Activated CD4-positive, alpha-beta T cell treated with anti-CD3 and anti-CD28 coated beads, Interleukin-2, amount 10 ng/mL, durations not matched to agents 7 days and 5 days (primary cell): ENCODE measurements at places on chromosomes 6 and 20.

DNA sequence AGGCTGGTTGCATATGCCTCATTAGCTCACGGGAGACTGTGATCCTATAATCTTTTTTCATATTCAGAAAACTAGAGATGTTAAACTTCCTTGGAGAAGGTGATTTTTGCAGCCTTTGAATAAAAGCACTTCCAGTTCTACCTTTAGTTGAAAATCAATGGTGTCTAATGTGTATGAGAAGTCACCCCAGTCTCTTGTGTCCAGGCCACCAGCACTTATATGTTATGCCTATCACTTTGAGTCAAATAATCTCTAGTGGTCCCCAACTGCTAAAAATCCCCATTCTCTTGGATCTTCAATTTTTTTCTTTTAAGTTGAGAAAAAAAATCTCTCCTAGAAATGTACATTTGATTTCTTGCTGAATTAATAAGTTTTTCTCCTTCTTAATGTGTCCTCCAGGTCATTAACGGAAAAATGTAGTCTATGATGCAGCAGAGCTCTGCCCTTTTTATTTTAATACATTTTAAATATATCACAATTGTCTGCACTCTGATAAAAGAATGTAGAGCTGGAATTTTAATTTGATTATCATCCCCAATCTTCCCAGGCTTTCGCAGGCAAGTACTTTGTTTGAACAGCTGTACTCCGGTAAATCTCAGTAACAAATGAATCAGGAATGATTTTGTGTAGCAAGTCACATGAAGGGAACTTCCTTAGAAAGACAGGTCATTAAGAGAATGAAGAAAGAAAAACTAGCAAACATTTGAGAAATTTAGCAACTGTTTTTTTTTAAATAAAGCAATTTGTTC lies 147.0 kb downstream of the SOX4 start:
- no peak for DNase-seq

GRCh38 chr6:158471339-158471738 lies 88.6 kb upstream of the TMEM181 start:
- no peak for DNase-seq

DNA sequence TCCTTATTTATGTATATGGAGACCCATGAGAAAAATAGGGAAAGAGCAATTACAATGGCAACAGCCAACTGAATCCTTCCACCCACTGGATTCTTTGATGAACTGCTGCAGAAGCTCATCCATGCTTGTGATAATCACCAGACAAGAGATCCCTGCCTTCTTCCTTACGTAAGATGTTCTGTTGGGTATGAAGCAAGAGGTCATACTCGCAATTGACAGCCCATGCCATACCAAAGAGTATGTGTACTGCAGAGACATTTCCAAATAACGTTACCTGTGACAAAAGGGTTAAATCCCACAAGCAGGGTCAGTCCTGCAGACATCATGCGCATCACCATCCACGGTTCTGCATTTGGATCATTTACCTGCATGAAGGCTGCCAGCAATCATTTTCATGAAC lies 27.8 kb downstream of the ELOVL5 start:
- DNase-seq = no peak

GRCh38 chr20:20513720-20514119 lies 145.8 kb downstream of the INSM1 start:
- DNase-seq = no peak

DNA sequence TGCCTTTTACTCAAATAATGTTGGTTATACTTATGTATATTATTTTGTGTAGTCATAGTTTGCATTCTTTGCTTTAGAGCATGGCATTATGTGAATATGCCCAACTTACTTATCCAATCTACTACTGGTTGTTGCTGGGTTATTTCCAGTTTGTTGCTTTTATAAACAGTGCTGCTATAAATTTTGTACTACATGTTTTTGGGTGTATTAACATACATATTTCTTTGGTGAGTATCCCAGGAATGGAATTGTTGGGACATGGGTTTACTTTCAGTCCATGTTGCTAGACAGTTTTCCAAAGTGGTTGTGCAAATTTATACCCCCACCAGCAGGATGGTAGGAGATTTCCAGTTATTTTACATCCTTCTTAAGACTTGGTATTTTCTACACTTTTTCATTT lies 157.1 kb upstream of the THEMIS start:
- no peak for DNase-seq

DNA sequence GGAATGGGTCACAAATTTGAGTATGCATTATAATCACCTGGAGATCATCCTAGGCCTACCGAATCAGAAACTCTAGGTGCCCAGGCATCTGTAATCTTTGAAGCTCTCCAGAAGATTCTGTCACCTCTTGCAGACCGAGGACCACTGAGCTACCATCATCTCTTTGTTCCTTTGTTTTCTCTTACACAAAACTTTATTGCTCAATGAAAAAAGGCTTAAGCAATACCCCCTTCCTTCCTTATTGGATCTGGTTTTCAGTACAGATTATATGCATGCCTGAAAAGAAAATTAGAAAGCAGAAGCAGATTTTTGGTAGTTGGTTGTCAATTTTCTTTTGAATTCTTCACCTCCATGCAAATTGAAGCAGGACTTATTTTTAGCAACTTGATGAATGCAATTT lies 31.3 kb downstream of the STX11 start:
- no peak for DNase-seq

DNA sequence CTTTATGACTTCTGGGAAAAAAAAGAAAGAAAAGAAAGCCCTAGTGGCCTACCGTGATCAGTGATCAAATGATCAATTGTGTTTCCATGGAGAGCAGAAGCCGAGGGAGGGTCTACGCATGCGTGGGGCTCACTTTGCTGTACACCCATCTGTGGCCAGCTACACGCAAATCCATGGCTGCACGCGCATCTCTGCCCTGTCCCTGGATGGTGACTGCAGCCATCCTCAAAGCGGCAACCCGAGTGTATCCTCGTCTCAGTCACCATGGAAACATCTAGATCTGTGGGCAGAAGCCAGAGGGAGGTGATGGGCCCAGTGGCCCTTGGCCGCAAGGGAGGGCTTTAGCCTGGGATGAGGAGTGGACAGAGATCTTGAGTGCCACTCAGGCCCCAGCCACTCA lies 785 bp upstream of the ULBP3 start:
- no peak for DNase-seq

- DNase-seq = no peak
These were observed 2.3 kb downstream of the SUPT3H start for GRCh38 chr6:45375449-45375848.

GRCh38 chr6:134041093-134041492 lies 11.3 kb downstream of the SLC2A12 start:
- DNase-seq = no peak

DNA sequence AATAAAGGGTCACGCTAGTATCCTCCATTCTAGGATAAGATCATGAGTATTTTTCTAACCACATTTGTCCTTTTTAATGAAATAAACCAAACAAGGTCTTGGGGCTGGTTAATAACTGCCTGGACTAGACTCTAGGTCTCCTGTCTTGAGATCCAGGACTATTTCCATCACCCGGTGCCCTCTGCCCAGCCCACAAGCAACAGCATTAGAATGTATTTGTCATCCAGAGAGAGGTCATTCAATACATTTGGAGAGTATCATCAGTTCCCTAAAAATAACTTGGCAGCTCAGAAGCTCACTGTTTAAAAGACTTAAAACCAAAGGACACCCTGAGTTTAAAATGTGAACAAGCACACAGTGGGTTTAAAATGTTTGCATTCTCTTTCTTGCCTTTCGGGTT lies 4.4 kb upstream of the RBM24 start:
- DNase-seq = no peak

DNA sequence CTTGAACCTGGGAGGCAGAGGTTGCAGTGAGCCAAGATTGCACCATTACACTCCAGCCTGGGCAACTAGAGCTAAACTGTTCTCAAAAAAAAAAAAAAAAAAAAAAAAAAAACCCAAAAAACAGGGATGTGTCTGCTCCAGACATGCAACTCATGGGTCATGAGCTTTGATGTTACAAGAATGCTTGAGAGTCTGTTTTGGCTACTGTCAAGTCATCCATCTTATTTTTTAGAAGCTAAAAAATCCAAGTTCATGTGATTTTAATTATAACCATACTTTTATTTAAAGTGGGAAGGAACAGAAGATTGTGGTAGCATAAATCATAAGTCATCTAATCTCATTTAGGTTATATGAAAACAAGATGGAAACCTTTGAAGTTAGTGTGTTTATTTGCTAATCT lies 120.6 kb downstream of the PDE7B start:
- DNase-seq = no peak

DNA sequence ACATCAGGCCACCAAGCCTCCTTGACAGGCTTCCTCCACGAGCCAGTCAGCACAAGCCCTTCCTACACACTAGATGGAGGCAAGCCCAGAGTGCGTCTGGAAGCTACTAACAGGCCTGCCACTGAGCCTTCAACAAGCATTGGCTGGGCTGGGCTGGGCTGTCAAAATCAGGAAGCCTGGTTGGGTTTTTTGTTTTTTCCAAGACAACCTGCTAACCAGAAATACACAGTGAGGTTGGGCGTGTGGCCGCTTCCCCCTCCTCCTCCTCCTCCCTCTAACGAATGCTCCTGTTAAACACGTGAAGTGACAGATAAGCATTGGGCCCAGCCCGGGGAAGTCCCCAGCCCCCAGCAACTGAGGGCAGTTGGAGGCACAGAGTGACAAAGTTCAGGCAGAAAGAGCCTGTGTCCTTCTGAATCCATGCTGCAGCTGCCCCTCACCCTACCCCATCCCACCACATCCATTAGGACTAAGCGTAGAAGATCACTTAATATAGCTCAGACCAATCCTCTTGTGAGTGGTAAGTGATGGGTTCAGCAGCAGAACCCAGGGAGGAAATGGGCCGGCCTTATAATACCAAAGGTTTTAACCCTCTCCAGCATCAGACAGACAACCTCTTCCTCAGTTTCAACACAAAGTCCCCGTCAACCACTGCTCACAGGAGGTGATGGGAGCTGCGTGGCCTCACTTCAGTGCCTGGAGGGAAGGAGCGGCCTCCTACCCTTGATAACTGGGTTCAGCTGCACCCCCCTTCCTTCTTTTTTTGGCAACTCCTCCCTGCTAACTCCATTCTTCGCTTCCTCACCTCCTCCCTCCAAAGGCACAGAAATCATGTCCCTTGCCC lies 1.1 kb downstream of the NFATC2 start:
- DNase-seq = peak; percentile 93

DNA sequence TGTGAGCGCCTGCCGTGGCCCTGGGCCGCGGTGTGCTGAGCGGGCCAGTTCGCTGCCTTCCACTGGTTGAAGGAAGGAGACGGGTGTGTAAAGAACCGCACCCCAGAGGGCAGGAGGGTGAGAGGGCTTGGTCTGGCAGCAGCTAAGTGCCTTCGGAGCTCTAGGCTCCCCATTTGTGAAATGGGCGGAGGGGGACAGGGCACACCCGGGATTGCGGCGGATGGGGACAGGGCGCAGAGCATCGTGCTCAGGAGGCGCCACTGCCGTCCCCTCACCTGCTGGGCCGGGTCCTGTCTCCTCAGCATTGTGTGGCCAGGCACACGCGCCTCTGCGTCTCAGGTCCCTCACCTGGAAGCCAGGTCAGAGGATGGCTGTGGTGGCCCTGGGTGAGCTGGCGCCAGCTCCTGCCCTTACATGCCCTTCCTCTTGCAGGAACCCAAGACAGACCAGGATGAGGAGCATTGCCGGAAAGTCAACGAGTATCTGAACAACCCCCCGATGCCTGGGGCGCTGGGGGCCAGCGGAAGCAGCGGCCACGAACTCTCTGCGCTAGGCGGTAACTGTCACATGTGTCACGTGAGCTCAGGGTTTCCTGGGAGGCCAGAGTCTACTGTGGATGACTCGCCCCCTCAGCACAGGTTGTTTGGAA lies 3.1 kb downstream of the ADRM1 start:
- DNase-seq = no peak

GRCh38 chr6:71886184-71887005 lies at the start of gene RIMS1:
TSS of gene RIMS1 (plus strand) at chr6:71886550. CDS start at chr6:71887024, 474 bp downstream.
- DNase-seq = no peak

GRCh38 chr6:68012822-68013221 lies 622.3 kb upstream of the ADGRB3 start:
- DNase-seq = no peak

- DNase-seq = no peak
These were observed 23.7 kb downstream of the TGM2 start for GRCh38 chr20:38141204-38141888.

DNA sequence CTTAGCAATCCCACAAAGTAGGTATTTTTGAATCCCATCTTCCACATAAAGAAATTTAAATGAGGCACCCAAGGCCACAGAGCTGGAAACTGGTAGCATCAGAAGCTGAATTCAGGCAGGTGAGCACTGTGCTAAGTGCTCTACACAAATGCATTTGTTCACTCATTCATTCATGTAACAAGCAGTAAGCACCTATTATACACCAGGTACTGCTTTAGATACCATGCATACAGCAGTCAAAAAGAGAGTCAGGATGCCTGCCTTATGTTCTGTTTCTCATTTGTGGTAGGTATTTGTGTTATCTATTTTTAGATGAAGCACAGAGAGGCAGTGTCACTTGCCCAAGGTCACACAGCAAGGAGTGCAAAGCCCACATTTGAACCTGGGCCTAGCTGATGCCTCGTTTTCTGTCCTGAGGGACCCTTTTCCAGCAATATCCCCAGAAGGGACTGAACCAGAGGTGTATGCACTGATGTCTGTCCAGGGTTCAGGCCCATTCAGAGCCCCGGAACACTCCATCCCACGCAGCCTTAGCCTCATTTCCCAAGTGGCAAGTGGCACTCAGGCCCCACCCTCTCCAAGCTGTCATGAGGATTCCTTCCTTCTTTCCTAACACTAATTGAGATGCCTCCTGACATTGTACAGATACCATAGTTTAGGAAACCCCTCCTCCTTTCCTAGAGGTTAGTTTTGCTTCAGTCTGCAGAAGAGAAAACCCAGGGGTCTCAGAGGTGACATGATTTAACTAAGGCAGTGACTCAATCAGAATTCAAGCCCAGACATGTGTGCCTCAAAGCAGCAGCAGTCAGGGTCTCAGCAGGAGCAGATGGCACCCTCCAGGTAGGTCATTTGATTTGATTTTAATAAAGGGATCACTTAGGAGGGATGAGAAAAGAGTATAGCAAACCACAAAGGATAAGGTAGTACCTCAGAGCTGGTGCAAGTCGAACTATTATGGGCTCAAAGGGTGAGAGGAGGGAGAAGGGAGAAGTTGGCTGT lies 61.2 kb upstream of the SIRPA start:
- DNase-seq = no peak

DNA sequence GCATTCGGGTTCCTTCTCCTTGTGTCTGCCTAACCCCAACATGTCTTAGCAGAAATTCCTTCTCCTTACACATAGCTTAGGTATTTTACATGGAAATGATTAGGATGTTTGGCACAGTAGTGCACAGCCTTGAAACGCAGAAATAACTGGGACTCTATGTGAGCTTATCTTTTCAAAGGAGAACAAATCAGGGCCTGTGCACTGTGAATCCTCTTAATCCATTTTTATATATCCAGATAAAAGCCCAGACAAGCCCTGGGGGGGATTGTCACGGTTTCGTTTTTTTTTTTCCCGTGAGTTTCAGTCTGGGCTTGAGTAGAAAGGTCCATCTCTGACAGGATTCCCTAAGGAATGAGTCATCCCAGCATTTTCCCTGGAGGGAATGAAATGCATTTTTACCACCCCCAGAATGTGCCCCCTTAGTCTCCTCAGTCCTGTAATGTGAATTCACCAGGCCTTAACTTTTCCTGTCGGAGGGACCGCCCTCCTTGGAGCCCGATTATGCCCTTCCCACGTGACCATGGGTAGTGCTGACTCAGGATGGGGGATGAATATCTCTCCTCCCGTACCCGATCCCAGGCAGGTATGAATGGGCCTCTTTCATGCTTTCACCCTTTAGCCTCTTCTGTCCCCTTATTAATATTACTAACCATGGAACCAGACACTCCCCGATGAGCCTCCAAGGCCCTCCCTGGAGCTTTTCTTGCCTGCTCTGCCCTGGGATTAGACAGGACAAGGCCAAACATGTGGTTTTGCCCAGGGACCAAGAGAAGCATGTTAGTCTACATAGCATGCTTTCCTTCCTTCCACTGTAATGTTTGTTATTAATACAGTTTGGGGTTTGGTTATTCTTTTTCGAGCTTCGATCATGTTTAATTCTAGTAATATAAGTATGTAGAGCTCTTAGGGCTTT lies 23.9 kb upstream of the NAA20 start:
- no peak for DNase-seq
